Stimulated activated naive CD4-positive, alpha-beta T cell treated with Interleukin-2 at 50 U/mL for 16 hours (primary cell): ENCODE measurements at places on chromosomes 3 and 15.

- no peak for DNase-seq
These were observed 42.7 kb upstream of the B3GNT5 start for GRCh38 chr3:183210341-183210740.

GRCh38 chr3:160738048-160738447 lies 18.0 kb upstream of the PPM1L start:
- no peak for DNase-seq

- DNase-seq: no peak
These were observed 15.8 kb downstream of the SLC9A9 start for GRCh38 chr3:143832433-143832832.

DNA sequence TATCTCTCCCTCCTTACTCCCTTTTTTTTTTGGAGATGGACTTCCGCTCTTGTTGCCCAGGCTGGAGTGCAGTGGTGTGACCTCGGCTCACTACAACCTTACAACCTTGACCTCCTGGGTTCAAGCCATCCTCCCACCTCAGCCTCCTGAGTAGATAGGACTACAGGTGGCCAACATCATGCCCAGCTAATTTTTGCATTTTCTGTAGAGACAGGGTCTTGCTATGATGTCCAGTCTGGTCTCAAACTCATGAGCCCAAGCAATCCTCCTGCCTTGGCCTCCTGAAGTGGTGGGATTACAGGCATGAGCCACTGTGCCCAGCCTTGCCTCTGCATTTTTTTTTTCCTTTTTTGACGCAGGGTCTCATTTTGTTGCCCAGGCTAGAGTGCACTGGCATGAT lies 17.1 kb downstream of the STAG1 start:
- no peak for DNase-seq

DNA sequence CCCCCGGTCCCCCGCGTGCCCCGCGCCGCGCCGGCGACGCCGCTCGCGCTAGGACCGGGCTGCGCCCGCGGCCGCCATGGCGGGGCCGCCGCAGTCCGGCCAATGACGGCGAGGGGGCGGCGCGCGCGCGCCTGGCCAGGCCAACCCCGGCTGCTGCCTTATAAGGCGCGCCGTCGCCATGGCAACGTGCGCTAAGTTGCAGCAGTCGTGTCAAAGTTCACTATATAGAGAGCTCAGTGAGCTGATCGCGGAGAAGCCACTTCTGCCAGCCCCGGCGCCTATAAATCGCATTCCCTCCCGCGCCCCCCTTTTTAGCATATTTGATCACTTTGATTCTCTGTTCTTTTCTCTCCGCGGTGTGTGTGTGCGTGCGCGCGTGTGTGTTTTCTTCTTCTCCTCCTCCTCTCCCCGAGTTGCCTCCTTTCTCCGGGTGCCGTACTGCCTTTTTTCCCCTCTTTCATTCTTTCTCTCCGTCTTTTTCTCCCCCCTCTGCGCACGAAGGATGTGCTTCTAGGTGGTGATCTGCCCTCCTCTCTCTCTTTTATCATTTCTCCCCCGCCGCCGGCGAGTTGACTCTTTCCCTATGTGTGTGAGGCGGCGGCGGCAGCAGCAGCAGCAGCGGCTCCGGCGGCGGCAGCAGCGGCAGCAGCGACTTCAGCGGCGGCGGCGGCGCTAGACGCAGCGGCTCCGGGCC lies at the start of gene NR2F2:
TSS of gene NR2F2 (plus strand) at position 251 of the 694 bp plus-strand sequence. CDS start 1,406 bp downstream, outside the sequence.
- DNase-seq: no peak

DNA sequence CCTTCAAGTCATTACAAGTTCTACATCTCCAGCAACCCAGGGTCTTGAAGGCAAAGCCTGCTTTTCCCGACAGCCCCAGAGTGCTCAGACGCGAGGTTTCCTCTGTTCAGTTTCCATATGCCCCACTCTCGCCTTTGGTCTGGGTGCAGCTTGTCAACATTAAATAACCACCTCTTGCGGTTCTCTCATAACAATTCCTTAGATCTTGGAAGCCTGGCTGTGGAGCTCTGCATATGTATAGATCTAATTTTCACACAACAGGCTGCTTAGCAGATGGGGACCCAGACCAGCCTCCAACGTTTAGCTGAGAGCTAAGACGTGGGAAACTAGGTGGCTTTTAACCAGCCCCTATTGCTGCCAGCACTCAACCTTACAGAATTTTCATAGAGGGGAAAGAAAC lies 295.5 kb downstream of the RPLP1 start:
- no peak for DNase-seq

- no peak for DNase-seq
These were observed 8.6 kb downstream of the AQP9 start for GRCh38 chr15:58146749-58147148.

DNA sequence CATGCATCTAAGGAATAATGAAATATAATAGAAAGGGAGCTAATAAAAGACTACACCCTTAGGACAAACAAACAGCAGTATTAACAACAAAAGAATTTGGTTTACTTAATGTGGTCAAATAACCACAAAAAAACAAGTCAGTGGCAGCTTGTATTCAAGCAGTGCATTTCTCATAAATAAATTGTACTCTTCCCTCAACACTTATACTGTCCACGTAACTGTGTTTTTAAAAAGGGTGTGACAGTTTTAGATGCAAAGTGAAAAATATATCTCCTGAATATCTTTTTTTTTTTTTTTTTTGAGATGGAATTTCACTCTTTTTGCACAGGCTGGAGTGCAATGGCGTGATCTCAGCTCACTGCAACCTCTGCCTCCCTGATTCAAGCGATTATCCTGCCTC lies 698.2 kb upstream of the CADM2 start:
- no peak for DNase-seq

DNA sequence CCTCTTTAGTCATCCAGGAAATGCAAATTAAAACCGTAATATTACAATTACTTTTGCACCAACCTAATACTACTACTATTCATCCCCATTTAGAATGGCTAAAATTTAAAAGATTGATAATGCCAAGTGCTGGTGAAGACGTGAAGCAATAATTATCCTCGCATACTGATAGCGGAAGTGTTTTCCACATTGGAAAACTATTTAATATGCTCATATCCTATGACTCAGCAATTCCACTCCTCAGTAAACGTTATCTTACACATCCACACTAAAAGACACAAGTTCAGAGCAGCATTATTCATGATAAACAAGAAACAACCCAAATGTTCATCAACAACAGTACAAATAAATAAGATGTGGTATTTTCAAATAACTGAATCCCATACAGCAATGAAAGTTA lies 70.6 kb downstream of the VPS13C start:
- no peak for DNase-seq

GRCh38 chr3:170171563-170171962 lies 10.0 kb downstream of the PHC3 start:
- DNase-seq: no peak

GRCh38 chr15:38743147-38743546 lies 178.5 kb upstream of the RASGRP1 start:
- DNase-seq: no peak

DNA sequence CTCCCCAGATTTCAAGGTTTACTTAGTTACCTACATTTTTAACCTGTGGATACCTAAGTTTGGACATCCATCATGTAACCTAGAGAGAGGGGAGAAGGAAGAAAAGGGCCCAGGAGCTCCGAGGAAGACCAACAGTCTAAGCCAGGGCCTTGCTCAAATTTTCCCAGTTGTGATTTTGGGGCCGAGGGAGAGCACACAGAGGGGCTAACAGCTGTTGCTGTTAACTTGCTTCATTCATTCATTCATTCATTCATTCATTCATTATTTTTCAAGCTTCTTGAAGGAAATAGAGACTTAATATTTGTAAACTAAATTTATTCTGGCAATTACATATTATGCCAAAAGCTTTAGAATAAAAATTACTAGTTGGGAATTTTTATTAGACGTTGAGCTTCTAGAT lies 22.9 kb downstream of the SYNM start:
- no peak for DNase-seq

GRCh38 chr15:98596885-98597392 lies 51.4 kb upstream of the IGF1R start:
- no peak for DNase-seq

DNA sequence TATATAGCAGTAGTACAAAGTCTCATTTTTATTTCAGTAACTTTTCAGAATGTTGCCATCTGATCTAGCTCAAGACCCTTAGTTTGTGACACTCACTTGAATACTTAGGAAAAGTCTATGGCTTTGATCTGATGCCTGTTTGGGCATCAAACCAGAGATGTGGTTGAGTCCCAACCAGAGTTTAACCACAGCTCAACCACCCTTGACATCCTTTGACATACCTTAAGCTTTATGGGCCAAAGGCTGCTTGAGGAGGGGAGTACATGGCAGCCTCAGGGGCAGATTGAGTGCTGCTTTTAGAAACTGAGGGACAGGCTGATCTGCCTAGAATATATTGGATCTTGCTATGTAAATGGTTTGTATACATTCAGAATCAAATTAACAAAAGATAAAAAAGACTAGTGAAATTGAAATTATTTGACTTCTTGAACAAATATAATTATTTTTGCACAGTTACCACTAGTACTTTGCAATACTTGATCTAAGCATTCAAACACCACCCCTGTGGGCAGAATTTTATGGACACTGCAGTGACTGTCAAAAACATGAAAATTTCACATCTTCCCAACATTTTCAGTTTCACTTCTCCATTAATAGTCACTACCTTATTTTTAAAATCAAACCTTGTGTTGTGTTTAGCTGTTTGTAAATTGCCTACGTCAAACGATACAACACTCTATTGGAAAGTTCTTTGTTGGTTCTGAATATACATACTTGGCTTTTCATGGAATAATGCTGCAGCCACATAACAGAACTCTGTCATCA lies 199.8 kb downstream of the UBE2E2 start:
- no peak for DNase-seq
